Upper lobe of right lung (tissue), 1 donor: ENCODE measurements at places on chromosomes 4 and X.

DNA sequence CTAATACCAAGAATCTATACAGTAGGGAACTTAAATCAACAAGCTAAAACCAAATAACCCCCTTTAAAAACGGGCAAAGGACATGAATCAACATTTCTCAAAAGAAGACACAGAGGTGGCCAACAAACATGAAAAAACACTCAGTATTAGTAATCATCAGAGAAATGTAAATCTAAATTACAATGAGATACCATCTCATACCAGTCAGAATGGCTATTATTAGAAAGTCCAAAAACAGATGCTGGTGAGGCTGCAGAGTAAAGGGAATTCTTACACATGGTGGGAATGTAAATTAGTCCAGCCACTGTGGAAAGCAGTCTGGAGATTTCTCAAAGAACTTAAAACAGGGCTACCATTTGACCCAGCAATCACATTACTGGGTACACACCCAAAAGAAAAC is 167.8 kb downstream of the PACRGL start:
- DNase-seq: no peak

DNA sequence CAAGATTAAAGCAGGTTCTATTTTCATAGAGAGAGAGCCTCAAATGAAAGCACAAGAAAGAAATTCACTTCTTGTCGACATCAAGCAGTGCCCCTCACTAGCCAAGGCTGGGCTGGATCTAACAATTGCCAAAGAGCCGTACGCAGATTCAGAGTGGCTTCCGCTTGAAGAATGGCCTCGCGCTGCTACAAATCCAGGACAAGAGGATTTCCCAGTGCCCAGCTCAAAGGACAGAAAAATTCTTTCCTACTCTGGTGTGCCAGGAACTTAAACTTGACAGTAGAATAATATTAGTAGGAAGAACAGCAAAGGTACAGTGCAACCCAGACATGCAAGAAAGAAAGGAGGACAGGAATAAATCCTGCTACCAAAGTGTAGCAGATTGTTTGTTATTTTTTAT is 56.5 kb upstream of the PPARGC1A start:
- no peak for DNase-seq

DNA sequence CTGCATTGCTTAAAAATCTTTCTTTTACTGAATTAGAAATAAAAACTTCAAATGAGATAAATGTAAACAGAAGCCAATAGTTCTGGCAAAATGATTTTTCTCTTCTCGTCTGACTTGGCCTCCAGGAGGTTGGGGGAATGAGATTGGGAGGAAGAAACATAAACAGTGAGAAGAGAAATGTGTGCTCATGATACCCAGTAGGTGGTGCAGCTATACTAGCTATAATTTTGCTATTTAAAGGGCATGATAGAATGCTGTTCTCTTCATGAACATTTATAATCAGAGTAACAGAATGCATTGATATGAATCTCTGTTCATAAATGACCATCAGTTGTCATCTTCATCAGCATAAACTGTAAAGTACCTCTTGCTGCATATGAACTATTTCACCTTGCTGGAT is 85.5 kb downstream of the TACR3 start:
- no peak for DNase-seq

DNA sequence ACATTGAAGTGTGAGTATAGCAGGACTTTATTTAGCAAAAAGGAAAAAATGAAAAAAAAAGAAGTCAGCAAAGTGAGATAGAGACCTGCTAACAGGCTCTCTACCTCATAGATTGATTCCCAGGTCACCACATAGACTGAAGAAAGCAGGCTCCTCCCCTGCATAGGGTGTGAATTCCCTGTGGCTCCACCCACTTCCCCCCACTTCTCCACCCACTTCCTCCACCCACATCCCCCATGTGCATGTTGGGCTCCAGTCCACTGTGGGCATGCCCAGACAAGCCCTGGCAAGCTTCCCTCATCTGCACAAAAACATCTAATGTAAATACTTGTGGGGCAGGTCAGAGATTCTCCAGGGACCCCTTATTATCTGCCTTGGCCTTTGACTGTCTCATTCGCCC is 97.8 kb downstream of the TMEM47 start:
- no peak for DNase-seq

DNA sequence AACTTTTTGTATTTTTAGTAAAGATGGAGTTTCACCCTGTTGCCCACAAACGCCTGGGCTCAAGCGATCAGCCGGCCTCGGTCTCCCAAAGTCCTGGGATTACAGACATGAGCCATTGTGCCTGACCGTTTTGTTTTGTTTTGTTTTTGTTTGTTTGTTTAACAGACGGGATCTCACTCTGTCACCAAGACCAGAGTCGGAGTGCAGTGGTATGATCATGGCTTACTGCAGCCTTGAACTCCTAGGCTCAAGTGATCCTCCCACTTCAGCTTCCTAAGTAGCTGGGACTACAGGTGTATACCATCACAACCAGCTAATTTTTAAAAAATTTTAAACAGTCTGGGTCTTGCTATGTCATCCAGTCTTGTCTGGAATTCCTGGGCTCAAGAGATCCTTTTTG is 53.5 kb downstream of the FNIP2 start:
- DNase-seq: no peak

GRCh38 chr4:72564184-72564583 is 4.8 kb downstream of the ADAMTS3 start:
- no peak for DNase-seq

DNA sequence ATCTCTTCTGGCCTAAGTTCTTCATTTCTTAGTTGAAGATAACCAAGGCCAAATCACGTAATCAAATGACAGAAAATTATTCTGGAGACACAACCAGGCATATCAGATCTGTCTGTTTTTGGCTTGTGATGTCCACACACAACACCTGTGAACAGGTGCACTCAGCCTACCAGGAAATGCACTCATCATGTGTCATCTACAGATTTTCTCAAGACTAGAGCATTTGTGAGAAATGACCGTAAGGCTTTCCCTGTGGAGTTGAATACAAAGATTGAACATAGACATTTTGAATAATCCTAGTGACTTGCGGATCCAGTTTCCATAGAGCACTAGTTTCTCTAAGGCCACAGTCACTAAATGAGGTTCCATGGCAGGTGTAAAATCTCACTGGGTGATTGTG is 26.7 kb upstream of the CXCL8 start:
- no peak for DNase-seq

GRCh38 chr4:152408514-152409327 is 127.2 kb downstream of the FBXW7 start:
- no peak for DNase-seq

DNA sequence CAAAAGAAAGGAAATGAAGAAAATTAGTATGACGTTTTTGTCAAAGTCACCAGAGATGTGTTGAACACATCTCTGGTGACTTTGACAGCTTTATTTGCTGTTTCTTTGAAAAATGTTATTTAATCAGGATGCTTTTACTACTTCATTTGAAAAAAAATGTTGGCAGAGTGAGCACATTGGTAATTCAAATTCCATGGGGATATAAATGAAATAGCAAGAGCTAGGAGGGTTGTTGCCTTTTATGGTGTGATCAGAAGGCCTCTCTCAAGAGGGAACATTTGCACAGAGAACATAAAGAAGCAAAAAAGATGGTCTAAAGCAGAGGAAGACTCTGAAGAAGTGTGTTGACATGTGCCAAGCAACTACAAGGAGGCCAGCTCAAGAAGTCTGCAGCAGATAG is 46.6 kb upstream of the CXCL8 start:
- no peak for DNase-seq

DNA sequence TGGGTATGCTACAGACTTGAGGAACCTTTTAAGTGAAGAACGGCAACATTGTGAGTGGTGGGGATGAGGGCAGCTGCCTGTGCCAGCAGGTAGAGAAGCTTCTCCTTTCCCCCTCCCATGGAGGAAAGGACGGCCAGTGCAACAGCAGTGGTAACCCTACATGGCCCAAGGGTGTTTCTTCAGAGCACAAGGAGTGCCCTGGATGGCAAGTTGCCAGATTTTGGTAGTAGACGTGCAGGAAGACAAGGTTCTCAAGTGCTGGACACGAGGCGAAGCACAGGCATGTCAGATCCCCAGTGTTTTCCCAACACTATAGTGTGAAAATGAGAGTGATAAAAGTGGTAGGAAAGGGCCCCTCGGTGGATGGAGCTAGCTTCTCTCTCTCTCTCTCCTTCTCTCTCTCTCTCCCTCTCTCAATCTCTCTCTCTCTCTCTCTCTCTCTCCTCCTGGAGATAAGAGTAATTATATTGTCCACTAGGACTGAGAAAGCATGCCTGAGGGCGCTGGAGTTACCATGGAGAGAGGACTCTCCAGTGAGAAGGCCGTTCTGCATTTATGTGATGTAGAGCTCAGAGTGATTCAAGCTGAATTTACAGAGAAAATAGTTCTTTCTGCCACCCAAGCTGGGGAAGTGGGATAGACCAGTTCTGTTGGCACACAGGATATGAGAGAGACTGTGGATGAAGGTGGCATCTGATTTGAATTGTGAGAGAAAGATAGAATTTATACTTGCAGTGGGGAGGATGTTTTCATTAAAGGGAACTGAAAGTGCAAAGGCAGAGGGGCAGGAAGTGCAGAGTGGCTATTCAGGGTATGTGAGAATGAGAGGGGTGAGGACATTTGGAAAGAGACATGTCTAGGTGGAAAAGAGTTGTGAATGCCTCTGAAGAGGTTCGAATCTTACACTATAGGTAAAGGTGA is 25.7 kb upstream of the TRPC3 start:
- DNase-seq: no peak

- DNase-seq: no peak
Measured at GRCh38 chrX:108537005-108537404, 97.4 kb downstream of the COL4A5 start.

GRCh38 chrX:112803060-112803459 is 37.6 kb downstream of the AMOT start:
- no peak for DNase-seq

- no peak for DNase-seq
Measured at GRCh38 chrX:37364666-37365065, 15.5 kb downstream of the PRRG1 start.

GRCh38 chr4:137299281-137299680 is 233.0 kb downstream of the PCDH18 start:
- DNase-seq: no peak
